ENCODE measurements at places on chromosomes 16 and 17.

DNA sequence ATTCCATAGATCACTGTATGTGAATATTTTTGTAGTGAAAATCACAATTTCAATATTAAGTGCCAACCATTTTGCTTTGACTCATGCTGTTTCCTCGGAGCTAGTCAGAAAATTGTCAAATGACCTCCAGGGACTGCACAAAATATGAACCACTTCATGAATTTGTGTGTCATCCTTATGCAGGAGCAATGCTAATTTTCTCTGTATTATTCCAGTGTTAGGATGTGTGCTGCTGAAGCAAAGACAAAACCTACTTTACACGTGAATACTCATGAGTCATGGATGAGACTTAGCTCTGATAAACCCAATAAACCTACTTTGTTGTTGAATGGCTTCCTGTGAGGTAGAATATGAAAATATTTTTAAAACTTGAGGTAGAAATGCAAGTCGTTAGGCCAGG is 65.2 kb downstream of the SHCBP1 start:
- DNase-seq = no peak

- DNase-seq = no peak
These were observed 420.9 kb upstream of the SOX9 start for GRCh38 chr17:71699907-71700306.

GRCh38 chr16:64410306-64410705 is 711.6 kb downstream of the CDH11 start:
- DNase-seq = no peak

GRCh38 chr17:12712415-12712814 is 46.7 kb downstream of the MYOCD start:
- DNase-seq = no peak

DNA sequence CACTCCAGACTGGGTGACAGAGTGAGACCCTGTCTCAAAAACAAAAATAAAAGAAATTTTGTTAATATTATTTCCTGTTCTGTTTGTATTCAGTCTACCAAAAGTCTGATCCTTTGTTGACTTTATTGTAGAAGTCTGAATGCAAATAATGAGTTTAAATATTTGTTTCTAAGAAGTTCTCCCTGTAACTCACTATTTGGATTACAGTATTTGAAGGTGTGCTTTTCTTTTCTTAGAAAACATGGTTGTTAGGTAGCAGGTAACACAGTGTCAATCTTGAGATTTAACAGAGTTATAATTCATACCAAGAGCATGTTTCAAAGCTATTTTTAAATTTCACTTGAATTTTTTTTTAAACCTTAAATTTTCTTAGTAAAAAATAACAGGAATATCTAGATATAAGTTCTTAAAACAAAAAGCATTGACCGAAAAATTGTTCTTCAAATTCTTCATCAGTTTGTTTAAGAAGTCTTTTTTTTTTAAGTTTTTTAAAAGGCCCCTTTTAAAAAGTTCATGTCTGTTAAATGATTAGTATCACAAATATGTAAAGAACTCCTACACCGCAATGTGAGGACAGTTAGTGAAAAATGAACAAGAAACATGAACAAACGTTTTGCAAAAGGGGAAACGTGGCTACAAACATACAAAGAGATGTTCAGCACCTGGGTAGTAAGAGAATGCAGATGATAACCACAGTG is 35.0 kb downstream of the GAN start:
- DNase-seq = no peak

- no peak for DNase-seq
These were observed 12.0 kb downstream of the CORO7 start for GRCh38 chr16:4404247-4404966.

DNA sequence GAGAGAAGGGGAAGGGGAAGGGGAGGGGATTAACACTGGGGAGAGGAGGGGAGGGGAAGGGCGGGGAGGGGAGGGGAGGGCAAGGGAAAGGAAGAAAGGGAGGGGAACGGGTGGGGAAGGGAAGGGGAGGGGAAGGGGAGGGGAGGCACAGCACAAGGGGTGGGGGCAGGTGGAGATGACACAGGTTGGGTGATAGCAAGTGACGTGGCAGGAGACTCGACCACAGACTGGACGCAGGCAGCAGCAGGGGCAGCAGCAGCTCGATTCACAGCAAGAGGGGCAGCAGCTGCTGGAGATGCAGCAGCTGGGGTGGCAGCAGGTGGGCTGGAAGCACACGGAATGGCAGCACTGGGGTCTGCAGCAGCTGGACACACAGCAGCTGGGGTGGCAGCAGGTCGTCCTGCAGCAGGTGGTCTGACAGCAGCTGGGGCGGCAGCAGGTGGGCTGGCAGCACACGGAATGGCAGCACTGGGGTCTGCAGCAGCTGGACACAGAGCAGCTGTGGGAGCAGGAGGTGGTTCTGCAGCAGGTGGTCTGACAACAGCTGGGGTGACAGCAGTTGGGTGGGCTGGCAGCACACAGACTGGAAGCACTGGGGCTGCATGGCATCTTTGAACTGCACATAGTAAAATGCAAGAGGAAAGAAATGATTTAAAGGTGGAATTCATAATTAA is at the start of gene KRTAP4-16:
KRTAP4-16 (minus strand) TSS at position 624 of the 674 bp plus-strand sequence; CDS start at position 624, 0 bp downstream.
- DNase-seq = no peak

- no peak for DNase-seq
These were observed 43.5 kb downstream of the EMP2 start for GRCh38 chr16:10536814-10537389.

- DNase-seq = no peak
These were observed 30.5 kb downstream of the CEP295NL start for GRCh38 chr17:78872486-78872885.
